ENCODE measurements at places on chromosomes 12 and 14.

GRCh38 chr14:95043732-95044462 is 113.4 kb downstream of the DICER1 start:
- no peak for DNase-seq

DNA sequence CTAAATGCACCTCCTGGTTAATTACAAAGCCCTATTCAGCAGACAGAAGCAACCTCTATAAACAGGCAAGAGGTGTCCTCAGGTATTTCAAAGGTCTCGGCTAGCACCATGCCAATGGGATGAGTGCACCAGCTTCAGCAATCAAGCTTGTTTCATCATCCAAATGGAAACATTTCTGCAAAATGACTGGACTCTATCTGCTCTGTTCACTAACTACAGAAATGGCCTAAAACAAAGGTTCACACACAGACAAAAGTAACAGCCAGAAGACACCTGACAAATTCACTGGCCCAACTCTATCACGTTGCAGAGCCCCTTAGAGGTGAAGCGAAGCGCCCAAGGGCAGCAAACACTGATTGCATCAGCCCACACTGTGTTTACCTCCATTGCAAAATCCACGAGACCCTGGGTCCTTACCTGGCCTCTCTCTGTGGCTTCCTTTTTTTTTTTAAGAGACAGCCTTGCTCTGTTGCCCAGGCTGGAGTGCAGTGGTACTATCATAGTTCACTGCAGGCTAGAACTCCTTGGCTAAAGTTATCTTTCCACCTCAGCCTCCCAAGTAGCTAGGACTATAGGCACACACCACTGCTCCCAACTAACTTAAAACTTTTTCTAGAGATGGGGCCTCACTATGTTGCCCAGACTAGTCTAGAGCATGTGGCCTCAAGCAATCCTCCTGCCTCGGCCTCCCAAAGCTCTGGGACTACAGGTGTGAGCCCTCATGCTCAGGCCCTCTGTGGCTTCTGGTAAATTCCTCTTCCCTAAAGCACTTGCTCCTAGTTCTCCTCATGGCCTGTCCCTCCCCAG is 8.5 kb upstream of the SYNE3 start:
- no peak for DNase-seq

DNA sequence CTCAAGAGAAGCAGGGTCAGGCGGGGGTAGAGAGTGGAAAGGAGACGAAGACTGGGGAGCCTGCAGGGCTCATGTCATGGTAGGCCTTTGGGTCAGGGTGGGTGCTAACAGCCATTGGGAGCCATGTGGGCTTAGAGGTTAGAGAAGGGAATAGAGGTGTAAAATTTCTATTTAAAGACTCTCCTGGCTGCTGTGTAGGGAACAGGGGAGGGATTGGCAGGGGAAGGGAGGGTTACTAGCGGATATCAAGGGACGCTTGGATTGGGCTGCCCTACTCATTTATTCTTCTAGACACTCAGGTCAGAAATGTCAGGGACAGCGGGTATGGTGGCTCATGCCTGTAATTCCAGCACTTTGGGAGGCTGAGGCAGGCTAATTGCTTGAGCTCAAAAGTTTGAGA is 18.2 kb downstream of the WSCD2 start:
- DNase-seq, result no peak

DNA sequence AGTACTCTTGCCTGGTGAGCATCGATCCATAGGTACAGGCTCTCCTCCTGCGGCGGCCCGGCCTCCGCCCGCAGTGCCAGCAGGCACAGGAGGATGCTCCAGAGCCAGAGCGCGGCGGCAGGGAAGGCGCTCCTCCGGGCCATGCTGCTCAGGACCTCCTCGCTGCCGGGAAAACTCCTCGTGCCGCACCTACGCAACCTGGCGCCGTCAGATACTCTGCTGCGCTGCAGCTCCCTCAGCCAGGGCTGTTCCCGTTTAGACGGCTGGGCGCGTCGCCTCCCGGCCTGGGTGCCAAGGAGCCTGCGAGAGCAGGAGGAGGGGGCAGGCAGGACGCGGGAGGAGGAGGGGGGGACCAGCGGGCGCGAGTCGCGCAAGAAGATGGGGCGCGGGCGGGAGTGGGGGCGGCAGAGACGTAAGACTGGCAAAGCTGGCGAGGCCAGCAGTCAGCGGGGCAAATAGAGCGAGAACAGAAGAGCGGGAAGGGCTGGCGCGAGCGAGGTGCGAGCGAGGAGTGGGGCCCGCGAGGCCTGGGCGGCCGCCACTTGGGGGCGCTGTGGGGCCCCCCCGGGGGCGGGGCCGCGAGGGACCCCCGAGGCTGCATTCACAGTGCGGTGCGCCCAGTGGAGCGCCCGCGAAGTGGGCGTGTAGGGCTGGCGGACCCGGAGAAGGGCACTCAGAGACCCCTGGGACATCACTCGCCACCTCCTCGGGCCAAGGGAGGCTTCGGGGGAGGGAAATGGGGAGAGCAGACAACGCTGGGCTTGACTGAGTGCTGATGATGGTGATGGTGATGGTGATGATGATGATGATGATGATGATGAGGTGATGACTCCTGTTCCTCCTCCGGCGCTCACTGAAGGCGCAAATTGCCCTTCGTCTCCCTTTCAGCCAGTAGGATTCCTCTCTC is at the start of gene WIF1:
Gene WIF1 (minus strand): TSS at position 257 of the 907 bp plus-strand sequence. CDS start 114 bp downstream, at position 143.
- DNase-seq, result peak; percentile 37

- DNase-seq, result no peak
Observed at GRCh38 chr12:27607591-27607990, 83.6 kb downstream of the PPFIBP1 start.

DNA sequence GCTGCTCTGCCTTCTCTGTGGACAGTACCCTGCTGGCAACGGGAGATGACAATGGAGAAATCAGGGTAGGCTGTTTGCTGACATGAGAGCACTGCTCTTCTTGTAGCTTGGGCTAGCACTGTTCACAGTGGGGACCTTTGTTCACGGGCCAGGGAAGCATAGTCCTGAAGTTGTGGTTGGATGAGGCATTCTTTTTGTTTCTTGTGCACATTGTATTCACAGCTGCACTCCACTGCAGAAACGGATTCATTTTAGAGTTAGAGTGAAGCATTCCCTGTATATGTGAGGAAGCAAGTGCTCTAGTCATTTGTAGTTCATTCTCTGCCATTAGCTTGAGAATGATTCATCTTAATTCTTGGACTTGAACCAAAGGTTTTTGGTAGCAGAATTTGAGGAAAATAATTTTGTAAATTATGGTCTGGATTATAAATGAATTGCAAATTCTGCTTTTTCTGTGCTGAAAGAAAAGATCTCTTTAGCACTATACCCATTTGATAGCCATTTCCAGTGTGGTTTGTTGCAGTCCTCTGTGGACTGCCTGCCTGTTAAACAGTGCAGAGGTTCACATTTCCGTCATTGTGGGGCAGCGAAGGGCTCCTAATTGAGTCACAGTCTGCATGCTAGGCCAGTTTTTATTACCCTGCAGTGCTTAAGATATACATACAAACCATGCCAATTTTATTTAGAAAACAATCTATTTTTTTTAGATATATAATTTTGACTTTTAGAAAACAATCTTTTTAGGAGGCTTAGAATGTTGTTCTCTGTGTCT is 80.6 kb downstream of the APAF1 start:
- DNase-seq, result peak; percentile 85

DNA sequence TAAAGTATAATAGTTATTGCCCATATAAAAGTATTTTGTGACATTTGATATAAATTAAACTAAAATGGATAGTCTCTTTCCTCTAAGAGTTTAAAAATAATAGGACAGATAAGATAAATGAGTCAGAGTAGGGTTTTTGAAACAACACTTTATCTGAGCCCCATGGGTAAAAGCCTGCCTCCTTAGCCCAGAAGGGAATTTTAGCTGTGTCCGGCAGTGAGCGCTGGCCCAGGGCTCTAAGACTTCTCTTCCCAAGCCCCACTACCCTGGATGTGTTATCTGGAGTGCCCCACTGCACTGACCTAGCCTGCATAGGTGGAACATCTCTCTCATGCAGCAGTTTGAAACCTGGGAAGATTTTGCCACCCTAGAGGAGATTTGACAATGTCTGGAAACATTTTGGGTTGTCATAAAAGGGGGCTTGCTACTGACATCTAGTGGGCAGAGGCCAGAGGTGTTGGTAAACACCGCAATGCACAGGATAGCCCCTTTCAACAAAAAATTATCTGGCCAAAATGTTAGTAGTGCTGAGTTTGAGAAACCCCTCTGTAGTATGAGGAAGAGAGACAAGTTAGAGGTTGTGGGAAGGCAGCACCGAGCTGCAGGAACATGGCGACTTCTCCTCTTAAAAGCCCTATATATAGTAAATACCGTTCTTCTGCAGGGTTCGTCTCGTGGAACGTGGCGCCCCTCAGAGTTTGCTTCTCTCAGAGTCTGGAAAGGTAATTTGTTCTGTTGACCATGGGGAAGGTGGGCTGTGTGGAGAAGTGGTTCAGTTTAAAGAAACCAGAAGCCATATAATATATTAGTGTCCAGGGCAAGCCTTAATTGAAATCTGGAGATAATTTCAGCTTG is 29.3 kb upstream of the ATF1 start:
- peak; percentile 47 for DNase-seq

- peak; percentile 34 for DNase-seq
Observed at GRCh38 chr12:107448198-107448597, 237.4 kb upstream of the PWP1 start.

GRCh38 chr12:14824012-14824634 is 10.1 kb upstream of the SMCO3 start:
- DNase-seq, result no peak

- DNase-seq, result no peak
Observed at GRCh38 chr12:4026517-4026916, 153.3 kb upstream of the PARP11 start.
